ENCODE measurements at places on chromosomes 5 and 9. TPM values are rescaled to one million over a fixed set of nuclear protein-coding genes. Genes with fewer than 3 reads are reported as not detected.

- DNase-seq, result no peak
Measured at GRCh38 chr5:96260009-96260408, 173.0 kb downstream of the PCSK1 start.

- DNase-seq, result no peak
Measured at GRCh38 chr5:62287237-62287636, 18.8 kb upstream of the KIF2A start.

DNA sequence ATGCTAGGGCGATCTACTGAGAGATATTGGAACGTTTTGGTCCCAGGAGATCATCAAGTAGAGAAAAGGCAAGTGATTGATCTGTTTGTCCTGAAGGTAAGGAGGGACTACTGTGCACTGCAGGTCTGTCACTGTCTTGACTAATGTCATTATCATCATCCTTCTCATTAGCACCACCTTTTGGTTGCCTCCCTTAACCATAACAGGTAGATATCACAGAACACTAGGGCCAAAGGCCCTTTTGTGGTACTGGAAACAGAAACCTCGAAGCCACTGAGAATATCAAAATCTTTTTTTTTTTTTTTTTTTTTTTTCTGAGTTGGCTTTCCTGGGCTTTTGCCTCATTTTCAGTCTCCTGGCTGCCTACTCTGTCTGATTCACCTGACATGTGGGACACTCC, 134.0 kb downstream of the KCTD16 start:
- no peak for DNase-seq

GRCh38 chr5:136482206-136482605, 116.9 kb upstream of the TRPC7 start:
- DNase-seq, result no peak

- DNase-seq, result no peak
Measured at GRCh38 chr5:143685246-143685815, 126.6 kb upstream of the HMHB1 start.

STING1 gene
- not detected for total RNA-seq

FAM200C gene
- 6.5 TPM for total RNA-seq

GFI1B gene
- not detected for total RNA-seq

All from progenitor cell of endocrine pancreas (in vitro differentiated cells).